ENCODE measurements at places on chromosomes 16 and 17. TPM values are rescaled to one million over a fixed set of nuclear protein-coding genes. Genes with fewer than 3 reads are reported as not detected.

The PPP1R1B gene
- 1.0 TPM for total RNA-seq

The SGCA gene
- 92.7 TPM for total RNA-seq

The ADAM11 gene
- total RNA-seq = 1.4 TPM

The GCGR gene
- total RNA-seq = 0.63 TPM

Data from aorta (tissue), 5 donors.